ENCODE measurements at places on chromosomes 6 and 20. TPM values are rescaled to one million over a fixed set of nuclear protein-coding genes. Genes with fewer than 3 reads are reported as not detected.

The ESR1 gene
- 0.09 TPM for total RNA-seq

The COL21A1 gene
- 15.5 TPM for total RNA-seq

DNA sequence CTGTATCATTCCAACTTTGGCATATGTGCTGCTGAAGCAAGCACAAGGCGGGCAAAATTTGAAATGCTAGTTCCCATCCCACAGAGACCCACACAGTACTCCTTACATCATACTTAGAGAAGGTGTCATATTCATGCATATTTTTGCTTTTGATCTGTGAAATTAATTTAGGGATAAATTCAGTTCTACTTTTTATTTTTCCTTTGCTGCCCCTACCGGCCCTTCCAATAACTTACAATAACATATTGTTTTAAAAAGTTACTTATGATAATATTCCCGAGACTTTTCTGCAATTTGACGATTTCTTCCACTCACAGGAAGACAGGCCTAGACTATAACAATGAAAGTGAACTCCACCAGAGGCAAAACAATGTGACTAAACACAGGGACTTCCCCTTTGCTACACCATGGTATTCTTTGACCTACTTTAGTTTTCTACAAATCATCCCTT is 35.0 kb downstream of the SESN1 start:
- no peak for DNase-seq

DNA sequence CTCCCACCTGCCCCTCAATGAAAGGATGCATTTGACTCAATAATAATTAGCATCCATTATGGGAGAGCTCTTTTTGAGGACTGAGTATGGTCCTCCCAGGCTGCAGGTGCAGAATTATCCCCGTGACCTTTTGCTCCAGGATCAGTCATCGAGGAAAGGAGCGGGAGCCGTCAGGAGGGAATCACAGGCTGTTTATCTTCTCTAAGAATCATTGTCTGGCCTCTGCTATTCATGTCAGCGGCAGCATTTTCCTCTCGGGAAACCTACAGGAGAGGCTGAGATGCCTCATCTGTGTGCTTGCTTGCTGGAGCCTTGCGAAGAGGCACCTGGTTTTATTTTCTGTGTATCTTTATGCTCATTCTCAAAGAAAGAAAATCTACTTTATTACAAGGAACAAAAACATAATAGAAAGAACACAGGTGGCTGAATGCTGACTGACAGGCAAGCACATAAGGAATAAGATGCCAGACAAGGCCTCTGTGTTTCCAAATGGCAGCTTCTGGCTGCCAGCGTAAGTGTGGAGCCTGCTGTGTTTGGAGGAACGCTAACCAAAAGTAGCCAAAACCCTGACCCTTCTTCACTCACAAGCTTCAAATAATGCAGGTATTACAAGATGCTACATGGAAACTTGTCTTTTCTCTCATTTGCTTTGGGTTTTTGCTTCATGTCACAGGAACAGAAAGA is 539.1 kb upstream of the MARCKS start:
- DNase-seq, result peak; percentile 9

DNA sequence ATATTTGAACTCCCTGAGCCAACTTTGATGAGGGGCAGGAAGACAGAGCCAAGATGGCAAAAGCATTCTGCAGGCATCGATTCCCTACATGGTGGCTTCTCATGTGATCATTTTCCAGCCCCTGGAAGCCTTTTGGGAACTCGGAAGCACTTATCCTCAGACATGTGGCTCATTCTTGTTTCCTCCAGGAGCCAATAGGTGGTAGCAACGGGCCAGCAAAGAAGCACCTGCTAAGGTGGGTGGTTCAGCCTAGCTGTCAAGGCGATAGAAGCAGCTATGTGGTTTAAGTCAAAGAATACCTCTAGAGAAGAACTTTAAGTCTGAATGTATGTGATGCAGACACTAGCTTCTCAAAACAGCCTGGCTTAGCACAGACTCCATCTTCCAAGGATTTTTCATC is 64.9 kb upstream of the PAX1 start:
- DNase-seq, result no peak

DNA sequence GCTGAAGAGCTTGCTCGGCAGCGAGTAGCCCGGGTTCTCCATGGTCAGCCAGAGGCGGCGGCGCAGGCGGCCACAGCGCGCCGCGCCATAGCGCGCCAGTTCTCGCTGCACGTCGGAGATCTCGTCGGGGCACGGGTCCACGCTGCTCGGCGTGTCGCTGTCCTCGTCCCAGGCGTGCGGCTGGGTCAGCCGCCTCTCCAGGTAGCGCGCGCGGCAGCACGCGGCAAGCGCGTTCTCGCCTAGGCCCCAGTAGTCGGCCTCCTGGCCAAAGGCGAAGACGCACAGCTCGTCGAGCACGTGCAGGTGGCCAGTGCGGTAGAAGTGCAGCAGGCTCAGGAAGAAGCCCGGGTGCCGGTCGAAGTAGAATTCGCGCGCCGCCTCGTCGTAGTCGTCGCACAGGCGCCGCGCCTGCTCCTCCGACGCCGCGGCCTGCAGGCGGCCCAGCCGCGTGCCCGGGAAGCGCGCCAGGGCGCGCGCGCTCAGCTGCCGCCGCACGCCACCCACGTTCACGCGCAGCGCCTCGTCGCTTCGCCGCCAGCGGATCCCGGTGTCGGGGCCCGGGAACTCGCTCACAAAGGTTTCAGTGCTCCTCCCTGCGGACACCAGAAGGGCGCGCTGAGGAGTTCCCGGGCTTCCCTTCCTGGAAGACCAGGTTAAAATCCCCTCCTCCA is 2.7 kb downstream of the KCNS1 start:
- DNase-seq, result no peak

DNA sequence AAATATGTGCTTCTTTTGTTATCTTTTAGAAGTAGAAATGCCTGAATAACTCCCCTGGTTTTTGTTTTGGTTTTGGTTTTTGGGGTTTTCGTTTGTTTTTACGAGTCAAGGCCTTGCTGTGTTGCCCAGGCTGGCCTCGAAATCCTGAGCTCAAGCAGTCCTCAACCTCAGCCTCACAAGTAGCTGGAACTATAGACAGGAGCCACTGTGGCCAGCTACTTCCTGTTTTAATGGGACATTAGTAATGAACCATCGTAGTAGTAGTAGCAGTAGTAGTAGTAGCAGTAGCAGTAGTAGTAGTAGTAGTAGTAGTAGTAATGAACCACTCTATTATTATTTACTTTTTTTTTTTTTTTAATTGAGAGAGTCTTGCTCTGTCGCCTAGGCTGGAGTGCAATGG is 66.0 kb downstream of the UBR2 start:
- DNase-seq, result no peak

GRCh38 chr20:33812908-33813462 is 1.8 kb downstream of the CHMP4B start:
- DNase-seq, result no peak

DNA sequence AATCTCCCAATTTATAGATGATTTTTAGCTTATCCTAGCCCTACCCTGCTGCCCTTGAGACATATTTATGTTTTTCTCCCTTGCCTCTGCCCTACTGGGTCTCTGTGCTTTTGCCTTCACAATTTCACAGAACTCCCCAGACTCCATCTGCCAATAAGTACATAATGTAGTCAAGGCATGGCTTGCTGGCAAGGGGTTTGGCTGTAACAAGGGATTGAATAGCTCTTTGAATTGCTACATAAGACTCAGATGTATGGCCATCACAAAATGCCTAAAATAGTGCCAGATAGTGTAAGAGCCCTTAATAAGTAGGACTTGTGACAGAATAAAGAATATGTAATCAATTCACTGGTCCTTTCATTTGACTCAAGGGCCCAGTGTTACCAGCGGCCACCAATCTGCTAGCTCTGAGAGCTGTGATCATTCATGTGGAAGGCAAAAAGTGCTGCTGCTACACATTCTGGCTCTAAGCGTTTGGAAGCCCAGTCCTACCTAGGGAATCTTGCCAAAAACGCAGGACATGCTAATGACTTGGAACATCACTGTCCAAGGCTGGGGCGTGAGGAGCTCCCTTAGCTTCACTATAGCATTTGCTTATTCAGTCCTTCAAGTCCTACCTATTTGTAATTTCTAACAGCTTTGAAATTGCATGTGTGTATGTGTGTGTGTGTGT is 20.5 kb downstream of the CLVS2 start:
- DNase-seq, result peak; percentile 75

GRCh38 chr6:19824058-19824807 is 12.9 kb upstream of the ID4 start:
- DNase-seq, result no peak

Data from cerebellum (tissue), 4 donors.